ENCODE measurements at places on chromosomes 5 and 9. TPM values are rescaled to one million over a fixed set of nuclear protein-coding genes. Genes with fewer than 3 reads are reported as not detected.

Gene CSF1R
- not detected for total RNA-seq

Gene NFIL3
- total RNA-seq, result 32.4 TPM

Gene FSD1L
- total RNA-seq, result 32.5 TPM

Gene ROR2
- total RNA-seq, result 51.1 TPM

Gene ARID3C
- total RNA-seq, result not detected

- no peak overlapping the region for H3K4me3 ChIP-seq
- no peaks in the 10 kb centered on the region for H3K27me3 ChIP-seq
- peaks cover 12% of the 10 kb centered on the region for H3K36me3 ChIP-seq
Measured at GRCh38 chr5:72221541-72221940, 98.5 kb downstream of the MRPS27 start.

DNA sequence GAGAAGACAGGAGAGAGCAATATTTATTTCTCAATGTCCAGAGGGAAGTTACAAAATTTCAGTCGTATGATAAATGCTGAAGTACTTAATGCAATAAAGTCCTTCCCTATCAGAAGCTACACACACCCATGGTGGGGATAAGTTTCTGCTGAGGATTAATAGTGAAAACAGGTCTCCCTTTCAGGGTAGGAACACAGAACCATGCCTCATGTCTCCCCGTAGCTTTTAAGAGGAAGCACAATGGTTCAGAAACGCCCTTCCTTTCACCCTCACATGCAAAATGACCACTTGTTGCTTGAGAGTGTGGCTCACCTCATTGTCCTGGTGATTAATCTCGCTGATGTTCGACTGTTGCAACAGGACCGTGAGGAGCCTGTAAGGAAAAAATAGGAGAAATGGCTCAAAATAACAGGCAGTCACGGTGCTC, 73.6 kb downstream of the ANKRD55 start:
- no peak for DNase-seq
- H3K36me3 ChIP-seq, result no peaks in the 10 kb centered on the region
- H3K4me3 ChIP-seq, result no peak overlapping the region
- peaks cover 28% of the 10 kb centered on the region for H3K4me1 ChIP-seq
- H3K27ac ChIP-seq, result no peak overlapping the region

DNA sequence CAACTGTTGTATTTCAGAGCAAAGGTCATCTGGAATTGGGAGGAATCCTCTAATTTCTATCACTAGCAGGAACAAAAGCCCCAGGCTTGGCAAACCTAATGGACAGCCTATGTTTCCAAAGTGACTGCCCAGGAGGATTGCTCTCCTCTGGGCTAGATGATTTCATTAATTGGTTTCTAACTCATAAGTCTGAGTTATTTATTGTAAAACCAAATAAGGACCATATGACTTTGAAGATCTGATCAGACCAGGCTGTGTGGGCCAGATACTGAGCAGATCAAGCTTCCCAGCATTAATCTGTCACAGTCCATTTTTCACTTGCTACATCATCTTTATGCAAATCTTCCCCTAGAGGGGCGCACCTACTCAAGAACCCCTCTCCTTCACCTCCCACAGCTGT, 125.2 kb downstream of the PRDM6 start:
- no peak for DNase-seq
- H3K27me3 ChIP-seq, result peaks cover 5% of the 10 kb centered on the region
- no peak overlapping the region for H3K27ac ChIP-seq
- H3K36me3 ChIP-seq, result no peaks in the 10 kb centered on the region
- peaks cover 3% of the 10 kb centered on the region for H3K4me1 ChIP-seq

All from glutamatergic neuron (in vitro differentiated cells).